Bone marrow (tissue), 2 donors: ENCODE measurements at places on chromosomes 4 and X.

DNA sequence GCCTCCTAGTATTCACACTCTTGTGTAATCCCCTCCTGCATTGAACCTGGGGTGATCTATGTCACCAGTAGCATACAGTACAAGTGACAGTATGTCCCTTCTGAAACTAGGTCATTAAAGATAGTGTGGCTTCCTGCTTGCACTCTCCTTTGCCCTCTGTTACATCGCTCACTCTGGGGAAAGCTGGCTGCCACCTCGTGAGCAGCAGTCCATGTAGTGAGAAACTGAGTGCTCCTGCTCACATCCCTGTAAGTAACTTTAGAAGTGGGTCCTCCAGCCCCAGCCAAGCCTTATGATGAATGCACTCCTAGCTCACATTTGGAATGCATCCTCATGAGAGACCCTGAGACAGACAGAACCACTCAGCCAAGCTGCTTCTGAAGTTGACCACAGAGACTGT, 89.8 kb upstream of the TNIP3 start:
- no peak for DNase-seq

GRCh38 chr4:2794486-2795299, 1.8 kb downstream of the SH3BP2 start:
- DNase-seq = no peak

GRCh38 chr4:142416711-142417275, 429.3 kb downstream of the INPP4B start:
- no peak for DNase-seq

DNA sequence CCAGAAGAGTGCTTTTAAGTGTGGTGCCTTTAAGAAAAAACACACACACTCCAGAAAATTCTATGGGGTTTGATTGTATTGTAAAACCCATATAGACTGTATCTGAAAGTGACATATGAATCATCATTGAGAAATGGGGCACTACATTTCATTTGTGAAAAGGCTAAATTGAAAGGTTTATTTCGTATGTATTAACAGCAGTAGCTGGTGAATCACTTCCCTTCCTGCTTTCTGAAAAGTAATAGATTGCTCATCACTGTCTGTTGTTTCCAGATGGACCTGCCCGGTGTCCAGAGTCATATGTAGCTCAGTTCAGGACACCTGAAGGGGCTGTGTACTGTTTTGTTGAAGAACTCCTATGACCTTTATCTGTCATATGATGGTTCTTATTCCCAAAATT, 28.1 kb upstream of the HPRT1 start:
- DNase-seq = no peak

GRCh38 chrX:45824471-45824870, 623.8 kb upstream of the DIPK2B start:
- no peak for DNase-seq

- DNase-seq = no peak
Observed at GRCh38 chrX:11119313-11119943, 8.3 kb downstream of the HCCS start.

GRCh38 chr4:87326460-87326859, 3.8 kb upstream of the HSD17B13 start:
- no peak for DNase-seq

GRCh38 chr4:123017636-123018395, 95.4 kb upstream of the NUDT6 start:
- DNase-seq = no peak

- DNase-seq = no peak
Observed at GRCh38 chr4:155974476-155974749, 20.7 kb upstream of the CTSO start.

DNA sequence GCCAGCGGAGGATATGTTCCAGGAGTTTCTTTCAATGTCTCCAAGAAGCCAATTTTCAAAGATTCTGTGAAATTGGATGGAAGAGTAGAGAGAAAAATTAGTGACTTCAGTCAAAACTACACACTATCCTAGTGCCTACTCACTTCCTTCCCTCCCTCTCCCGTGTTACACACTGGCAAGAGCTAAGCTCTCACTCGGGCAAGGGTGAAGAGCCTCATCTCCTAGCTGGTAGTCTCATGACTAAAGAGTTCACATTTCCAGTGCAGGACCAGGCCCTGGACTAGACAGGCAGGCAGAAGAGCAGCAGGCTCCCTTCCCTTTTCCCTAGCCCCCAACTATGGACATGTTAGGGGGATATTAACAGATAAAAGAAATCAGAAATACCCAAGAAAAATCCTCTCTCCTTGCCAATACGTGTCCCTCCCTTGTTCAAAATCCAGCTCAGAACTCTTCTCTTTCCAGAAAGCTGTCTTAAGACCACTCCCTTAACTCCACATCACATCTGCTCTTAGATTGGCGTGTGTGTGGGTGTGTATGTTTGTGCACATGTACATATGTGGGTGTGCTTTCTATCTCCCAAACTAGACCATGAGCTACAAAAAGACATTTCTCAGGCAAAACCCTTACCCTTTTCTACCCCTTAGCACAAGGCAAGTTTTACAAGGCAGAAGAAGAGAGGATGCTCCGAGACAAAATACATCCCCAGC, 29.9 kb downstream of the ZDHHC9 start:
- DNase-seq = no peak

GRCh38 chr4:145785391-145786008, 105.6 kb downstream of the C4orf51 start:
- DNase-seq = no peak

- no peak for DNase-seq
Observed at GRCh38 chr4:86235549-86235948, 124.3 kb downstream of the MAPK10 start.

DNA sequence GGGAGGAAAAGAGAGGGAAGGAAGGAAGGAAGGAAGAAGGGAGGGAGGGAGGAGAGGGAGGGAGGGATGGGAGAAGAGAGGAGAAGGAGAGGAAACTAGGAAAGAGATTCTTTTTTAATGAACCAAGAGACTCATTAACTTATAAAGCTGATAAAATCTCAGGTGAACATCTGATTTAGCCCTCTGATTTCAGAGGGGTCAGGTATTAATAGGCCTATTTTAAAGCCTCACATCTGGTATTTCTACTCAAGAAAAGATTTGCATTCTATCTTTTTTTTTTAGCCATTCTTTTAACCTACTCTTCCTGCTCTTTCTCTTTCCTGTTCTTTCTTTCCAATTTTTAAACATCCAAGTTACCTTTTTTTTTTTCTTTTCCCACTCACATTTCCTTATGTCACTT, 103.3 kb upstream of the CPEB2 start:
- no peak for DNase-seq

DNA sequence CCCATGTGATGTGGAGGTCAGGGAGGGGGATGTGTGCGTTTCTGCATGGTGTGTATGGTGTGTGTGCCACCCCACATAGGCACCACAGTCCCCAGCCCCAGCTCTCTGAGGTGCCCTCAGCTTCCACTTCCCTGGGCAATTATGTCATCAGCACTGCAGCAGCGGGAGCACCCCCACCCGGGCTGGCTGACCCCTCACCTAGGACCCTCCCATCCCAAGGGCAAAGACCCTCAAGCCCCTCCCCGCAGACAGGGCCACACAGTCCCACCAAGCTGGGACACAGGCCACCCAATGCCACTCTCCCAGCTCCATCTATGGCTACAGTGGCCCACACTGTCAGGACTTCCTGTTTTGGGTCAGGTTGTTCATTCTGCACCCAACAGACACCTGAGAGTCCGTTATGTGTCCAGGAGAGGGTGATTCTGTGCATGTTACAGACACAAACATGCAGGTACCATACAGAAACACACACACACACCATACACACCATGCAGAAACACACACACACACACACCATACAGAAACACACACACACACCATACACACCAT, 75.2 kb downstream of the JAKMIP1 start:
- no peak for DNase-seq

DNA sequence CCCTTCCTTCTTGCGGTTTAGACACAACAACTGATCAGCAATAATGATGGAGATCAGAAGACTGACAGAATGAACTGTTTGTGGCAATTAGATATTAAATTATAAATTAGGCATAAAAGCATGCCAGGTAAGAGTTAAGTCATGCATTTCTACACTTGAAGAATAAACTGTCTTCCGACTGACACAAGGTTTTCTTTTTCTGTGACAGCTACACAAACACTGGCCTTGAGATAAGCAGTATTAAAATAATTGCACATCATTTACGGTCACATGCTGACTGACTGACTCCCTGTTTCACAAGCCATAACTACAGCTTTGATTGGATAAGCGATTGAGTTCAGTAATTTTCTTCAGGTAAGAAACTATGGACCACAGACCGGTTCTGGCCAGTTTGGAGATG, 56.2 kb downstream of the UBE2NL start:
- no peak for DNase-seq

DNA sequence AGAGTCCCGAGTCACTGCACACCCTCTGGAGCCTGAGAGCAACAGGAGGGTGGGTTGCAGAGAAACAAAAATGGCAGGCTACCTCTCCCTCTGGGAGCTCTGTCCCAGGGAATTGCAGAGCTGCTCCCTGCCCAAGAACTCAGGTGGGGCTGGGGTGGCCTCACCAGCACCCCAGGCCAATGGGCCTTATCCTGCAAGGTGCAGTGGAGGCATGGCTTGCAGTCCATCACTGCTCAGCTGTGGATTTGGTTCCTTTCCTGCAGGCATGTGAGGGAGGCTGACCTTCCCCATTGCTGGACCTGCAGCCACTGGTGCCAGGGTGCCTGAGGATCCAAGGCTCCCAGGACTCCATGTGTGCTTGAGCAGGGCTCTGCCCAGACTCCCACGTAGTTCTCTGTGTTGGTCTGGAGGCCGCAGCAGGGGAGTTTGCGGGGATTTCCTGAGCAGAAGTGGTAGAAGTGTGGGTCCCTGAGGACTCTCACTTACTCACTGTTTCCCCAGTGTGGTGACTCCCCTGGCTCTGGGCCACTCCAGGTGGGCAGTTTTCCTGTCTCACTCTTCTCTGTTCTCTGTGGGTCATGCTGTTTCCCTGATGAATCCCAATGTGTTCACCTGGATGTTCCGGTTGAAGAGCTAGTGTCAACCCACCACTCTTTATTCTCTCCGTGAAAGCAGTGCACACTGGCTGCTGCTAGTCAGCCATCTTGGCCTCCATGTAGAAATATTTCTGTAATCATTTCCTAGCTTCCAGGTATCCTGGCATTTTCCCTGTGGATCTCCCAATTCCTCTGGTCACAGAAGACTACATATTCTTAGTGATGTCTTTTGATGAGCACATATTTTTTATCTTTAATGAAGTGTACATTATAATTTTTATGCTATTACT, 82.3 kb downstream of the ARHGAP24 start:
- no peak for DNase-seq

DNA sequence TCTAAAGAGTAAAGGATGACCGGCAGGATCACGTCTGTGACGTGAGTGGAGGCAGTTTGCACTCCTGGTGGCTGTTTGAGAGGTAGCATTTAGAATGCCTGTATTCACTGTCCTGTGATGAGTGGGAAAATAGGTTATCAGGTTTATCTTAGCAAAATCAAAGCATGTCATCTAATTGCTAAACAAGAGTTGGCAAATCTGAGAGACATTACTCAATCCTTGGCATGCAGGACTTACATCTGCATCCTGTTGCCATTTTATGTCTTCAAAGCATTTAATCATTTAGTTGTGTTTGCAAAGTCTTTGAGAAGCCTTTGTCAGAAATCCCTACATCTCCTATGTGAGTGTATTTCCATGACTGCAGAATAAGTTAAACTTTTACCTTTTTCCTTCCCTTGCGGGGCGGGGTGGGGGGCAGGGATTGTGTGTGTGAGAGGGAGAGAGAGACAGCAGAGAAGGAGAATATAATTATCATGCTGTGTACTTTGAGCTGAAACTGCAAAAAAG, 41.4 kb upstream of the MSANTD1 start:
- no peak for DNase-seq

GRCh38 chr4:176675810-176676209, 116.9 kb downstream of the VEGFC start:
- DNase-seq = no peak

DNA sequence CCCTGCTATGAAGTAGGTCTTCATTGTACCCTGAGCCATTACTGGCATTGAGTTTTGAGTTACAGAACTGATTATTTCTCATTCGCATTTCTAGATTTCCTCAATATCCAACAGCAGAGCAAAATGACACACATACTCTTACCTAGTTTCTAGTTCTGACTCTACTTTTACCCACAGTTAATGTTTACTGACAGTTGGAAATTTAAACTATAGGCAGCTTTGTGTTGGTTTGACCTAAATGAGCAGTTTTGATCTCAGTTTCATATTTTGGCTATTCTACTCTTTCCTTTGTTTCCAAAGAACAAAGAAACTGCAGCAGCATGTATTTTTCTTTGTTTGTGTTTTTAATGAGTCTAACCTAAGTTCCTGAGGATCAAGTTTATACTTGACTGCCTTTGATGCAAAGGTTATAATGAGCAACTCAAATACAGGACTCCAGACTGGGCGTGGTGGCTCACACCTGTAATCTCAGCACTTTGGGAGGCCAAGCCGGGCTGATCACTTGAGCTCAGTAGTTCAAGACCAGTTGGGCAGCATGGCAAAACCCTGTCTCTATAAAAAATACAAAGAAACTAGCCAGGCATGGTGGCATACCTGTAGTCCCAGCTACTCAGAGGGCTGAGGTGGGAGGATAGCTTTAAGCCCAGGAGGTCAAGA, 30.4 kb downstream of the TXK start:
- DNase-seq = no peak

- DNase-seq = no peak
Observed at GRCh38 chr4:172125443-172125842, 312.2 kb downstream of the GALNTL6 start.

DNA sequence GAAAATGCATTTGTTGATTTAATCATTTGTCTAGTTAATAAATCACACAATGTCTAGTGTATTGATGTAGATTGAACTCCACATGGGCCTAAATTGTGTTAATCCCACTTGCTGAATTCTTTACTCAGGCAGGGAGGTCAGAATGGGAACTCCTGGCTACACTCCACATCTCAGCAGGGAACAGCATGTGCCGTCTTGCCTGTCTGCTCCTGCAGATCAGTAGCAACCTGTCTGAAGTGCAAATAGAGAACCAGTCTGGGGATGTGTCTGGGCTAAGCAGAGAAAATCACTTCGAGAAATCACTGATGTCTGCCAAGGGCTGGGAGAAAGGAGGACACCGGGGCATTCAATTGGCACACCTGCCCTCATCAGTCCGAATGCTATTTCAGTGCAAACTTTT, 16.5 kb upstream of the MXRA5 start:
- no peak for DNase-seq

DNA sequence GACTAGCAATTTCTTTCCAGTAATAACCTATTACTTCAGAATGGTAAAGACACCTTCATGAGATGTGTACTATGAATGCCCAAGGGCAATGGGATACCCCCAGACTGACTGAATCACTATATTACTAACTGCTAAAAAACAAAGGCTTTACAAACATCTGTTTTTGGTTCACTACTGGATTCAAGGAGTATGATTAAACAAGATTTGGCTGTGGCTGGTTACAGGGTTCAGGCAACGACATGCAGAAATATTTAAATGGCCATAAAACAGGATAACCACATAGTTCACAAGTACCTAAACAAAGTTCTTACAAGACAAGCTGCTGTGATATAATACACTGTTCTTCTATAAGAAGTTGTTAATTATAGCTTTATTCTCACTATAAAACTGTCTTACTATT, 128.2 kb downstream of the FRYL start:
- no peak for DNase-seq

- DNase-seq = no peak
Observed at GRCh38 chr4:16875487-16875886, 23.0 kb downstream of the LDB2 start.
